ENCODE measurements at places on chromosomes 3 and 15.

DNA sequence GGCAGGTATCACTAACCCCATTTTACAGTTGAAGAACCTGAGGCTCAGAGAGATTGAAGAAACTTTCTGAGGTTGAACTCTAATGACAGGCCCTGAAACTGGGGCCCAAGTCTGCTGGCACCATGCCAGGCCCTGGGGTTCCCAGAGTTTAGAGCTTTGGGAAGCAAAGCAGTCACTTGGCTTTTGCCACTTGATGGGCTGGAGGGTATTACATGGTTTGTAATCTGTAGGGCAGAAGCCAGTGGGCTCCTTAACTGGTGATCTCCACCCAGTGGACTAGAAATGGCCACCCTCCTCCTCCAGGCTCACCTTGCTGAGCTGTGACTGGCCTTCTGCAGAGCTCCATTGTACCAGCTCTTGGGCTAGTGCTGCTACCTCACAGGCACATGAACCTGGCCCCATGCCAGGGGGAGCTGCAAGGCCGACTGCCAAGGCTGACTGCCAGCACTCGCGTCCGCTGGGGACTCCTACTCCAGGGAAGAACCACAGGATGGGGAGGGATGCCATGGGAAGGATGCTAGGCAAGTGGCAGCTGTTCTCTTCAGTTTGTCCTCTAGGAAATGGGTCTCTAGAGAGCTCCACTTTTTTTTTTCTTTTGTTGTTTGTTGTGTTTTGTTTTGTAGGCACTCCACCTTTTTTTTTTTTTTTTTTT, 104.8 kb downstream of the ETFA start:
- no peak for DNase-seq

GRCh38 chr3:197791892-197792647, 1.0 kb downstream of the LRCH3 start:
- DNase-seq: peak; percentile 62

DNA sequence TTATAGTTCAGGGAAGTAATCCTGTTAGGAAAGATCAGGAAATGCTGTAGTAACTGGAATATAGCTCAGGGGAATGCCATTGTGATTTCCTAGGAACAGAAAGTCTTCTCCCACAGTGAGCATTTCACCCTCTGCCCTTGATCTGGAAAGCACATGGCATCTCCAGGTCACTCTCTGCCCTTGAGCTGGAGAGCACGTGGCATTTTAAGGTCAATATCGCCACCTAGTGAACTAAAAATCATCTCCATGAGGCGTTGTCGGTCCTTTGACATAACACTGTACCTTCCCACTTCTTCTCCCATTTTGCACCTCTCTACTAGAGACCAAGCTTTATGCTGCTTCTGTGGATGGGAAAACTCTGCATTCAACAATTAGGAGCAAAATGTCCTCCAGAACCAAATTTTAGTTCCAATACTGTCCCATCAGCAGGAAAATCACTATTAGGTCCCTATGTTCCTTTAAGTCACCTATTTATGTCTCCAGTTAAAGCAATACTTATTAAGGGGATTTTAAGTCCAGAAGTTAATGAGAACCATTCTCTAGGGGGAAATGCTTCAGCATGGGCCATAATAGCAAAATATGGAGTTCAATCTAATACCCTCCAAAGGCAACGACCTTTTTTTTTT, 54.7 kb upstream of the GK5 start:
- peak; percentile 60 for DNase-seq

DNA sequence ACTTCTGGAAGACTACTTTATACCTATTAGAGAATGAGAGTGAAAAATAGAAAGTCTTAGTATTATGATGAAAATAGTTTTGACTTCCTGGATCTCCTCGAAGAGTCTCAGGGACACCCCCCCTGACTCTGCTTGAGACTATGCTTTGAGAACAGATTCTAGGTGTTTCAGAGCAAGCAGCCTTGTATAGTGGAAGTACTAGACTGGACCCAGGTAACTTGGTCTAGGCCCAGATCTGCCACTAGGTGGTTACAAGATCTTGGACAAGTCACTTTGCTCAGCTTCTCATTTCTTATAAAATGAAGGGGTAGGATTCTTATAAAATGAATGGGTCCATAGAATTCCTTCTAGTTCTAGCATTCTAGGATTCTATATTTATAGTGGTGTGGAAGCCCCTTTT, 9.1 kb downstream of the ABHD5 start:
- no peak for DNase-seq

DNA sequence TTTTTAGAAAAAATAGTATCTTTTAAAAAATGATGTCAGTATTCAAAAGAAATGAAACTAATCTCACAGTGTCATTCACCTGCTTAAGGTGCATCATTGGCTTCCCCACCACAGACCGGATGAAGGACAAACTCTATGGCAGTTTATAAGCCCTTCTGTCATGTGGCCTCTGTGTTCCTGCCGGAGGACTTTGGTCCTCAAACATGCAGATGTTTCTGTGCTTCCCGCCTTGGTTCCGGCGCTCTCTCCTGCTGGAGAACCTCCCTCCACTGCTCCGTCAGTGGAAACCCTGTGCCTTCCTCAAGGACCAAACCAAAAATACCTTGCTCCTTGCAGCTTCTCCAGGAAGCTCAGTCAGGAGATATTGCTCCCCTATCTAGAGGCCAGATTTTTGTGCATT, 326.3 kb downstream of the UACA start:
- DNase-seq: no peak

- DNase-seq: no peak
These were observed 953.1 kb downstream of the FHIT start for GRCh38 chr3:60298141-60298540.

- DNase-seq: no peak
These were observed 27.2 kb upstream of the GBE1 start for GRCh38 chr3:81788610-81789009.

DNA sequence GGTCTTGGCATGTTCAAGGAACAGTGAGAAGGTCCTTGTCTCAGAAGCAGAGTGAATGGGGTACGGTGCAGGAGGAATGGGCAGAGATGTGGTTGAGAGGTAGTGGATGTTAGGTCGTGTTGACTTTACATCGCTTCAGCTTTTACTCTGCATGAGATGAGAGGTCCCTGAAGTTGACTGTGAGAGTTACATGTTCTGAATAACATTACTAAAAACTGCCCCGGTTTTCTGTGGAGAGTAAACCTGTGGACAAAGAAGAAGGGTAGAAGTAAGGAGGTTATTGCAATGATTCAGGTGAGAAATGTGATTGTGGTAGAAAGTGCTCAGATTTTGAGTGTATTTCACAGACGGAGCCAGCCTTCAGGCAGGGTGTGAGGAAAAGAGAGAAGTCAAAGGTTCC, 105.6 kb downstream of the ARNT2 start:
- DNase-seq: no peak

DNA sequence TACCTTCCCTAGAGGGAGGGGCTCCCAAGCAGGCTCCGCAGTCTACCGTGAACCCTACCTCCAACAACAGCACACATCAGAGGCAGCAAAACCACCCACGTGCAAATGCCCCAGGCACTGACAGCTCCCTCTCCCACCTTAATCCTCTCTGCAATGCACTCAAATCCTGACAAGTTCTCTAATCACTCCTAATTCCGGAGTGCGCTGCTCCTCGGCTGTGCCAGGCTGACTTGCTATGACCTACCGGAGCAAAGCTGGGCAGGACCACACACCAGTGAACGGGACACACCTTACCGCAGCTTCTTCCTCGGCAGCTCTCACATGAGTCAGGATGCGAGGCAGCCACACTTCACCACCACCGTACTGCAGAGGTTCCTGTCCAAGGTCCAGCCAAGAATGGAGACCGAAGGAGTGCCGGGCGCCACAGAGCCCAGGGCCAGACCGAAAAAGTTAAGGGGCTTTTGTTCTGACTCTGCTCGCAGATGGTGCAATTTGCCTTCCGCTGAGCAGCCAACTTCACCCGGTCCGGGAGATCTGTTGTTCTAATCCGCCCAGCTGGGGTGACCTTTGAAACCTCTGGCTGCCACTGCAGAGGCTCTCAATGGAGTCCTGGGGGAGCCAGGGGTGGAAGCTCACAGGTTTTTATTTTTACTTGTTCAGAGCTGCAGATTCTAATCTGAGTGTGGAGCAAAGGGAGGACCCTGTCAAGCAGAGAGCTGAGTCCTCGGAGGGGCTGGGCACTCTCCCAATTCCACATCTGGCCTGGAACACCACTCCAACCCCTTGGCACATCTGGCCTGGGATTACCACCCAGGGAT, 84.4 kb downstream of the MYLK start:
- DNase-seq: no peak

GRCh38 chr3:105518806-105519418, 152.2 kb downstream of the ALCAM start:
- no peak for DNase-seq

All from CD8-positive, alpha-beta memory T cell (primary cell).